Ascending aorta (tissue), 2 donors: ENCODE measurements at places on chromosomes 7 and 10. TPM values are rescaled to one million over a fixed set of nuclear protein-coding genes. Genes with fewer than 3 reads are reported as not detected.

DNA sequence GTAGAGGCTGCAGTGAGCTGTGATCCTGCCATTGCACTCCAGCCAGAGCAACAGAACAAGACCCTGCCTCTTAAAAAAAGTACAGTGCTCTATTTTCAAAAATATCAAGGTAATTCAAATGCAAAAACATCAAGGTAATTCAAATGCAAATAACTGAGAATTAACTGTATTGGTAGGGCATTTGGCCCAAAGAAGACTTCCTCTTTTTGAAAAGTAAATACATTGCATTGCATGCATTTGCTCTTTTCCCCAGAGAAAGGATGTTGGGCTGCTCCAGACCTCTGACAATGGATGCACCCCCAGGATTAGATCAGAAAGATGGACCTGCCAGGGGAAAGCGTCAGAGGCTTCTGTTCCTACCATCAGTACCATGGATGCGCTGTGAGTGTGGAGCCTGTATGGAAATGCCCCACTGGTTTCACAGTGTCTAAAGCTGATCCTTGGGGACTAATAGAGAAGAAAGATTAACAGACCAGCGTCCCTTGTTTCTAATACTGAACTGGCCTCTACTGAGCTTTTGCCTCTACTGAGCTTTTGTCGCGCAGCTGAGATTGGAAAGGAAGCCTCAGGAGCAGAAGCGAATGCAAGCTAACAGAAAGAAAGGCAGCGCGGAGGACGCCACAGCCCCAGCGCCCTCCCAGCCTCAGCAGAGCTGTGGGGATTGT lies 93.5 kb upstream of the LYZL2 start:
- H3K27ac ChIP-seq: no peak overlapping the region
- H3K27me3 ChIP-seq: no peaks in the 10 kb centered on the region
- H3K4me1 ChIP-seq: no peaks in the 10 kb centered on the region
- DNase-seq: no peak
- no peaks in the 10 kb centered on the region for H3K36me3 ChIP-seq
- H3K4me3 ChIP-seq: no peak overlapping the region

GRCh38 chr10:97548828-97549455 lies 23.6 kb upstream of the ANKRD2 start:
- no peaks in the 10 kb centered on the region for H3K36me3 ChIP-seq
- DNase-seq: no peak
- H3K4me3 ChIP-seq: no peak overlapping the region
- H3K27me3 ChIP-seq: no peaks in the 10 kb centered on the region

Gene NKX2-3
- not detected for total RNA-seq

DNA sequence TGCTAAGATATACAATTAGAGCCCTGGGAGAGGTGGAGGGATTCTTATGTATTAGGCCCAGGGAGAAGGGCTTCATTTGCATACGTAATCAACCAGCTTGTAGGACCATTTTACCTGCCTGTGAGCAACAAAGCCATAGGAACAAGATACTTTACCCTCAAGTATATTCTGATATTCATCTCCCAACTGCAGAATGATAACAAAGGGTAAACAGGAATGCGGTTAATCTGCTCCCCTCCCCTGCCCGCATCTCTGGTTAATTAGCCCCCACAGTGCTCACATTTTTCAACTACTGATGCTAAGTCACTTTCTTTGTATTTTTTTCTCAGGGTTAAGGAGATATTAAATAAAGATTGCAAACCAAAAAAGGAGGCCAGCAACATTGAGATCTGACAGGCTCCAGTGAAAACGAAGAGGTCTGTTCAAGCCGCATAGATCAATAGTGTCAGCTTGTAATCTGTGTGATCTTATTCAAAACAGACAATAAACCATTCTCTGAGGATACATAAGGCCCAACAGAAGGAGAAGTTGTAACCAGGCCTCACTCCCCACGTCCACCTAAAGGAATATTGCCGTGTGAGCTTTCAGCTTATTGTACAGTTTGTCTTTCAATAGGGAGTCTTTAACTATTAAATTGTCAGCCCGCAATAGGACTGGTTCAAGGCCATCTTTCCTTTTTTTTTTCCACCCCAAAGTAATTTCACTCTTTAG lies 203.4 kb downstream of the RAPGEF5 start:
- H3K27ac ChIP-seq: no peak overlapping the region
- no peak overlapping the region for H3K4me3 ChIP-seq
- H3K4me1 ChIP-seq: no peaks in the 10 kb centered on the region
- H3K36me3 ChIP-seq: peaks cover 10% of the 10 kb centered on the region

Gene LIPN
- not detected for total RNA-seq

DNA sequence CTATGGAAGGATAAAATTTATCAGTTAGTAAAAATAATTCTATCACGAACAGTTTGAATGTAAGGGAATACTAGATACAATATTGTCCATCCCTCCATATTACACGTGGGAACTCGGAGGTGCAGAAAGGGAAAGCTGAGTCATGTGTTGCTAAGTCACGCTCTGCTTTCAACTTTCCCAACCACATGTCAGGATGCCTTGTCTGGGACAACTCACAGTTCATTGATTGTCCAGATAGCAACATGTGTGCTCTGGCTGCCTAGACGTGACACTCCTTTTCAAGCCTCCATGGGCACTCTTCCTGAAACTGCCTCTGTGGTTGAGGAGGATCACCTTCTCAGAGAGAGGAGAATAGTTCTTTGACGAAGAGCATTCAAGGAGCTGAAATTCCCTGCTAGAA lies 808.1 kb downstream of the GRID1 start:
- no peaks in the 10 kb centered on the region for H3K36me3 ChIP-seq
- H3K27me3 ChIP-seq: no peaks in the 10 kb centered on the region
- no peaks in the 10 kb centered on the region for H3K4me1 ChIP-seq
- no peak overlapping the region for H3K27ac ChIP-seq
- DNase-seq: no peak

DNA sequence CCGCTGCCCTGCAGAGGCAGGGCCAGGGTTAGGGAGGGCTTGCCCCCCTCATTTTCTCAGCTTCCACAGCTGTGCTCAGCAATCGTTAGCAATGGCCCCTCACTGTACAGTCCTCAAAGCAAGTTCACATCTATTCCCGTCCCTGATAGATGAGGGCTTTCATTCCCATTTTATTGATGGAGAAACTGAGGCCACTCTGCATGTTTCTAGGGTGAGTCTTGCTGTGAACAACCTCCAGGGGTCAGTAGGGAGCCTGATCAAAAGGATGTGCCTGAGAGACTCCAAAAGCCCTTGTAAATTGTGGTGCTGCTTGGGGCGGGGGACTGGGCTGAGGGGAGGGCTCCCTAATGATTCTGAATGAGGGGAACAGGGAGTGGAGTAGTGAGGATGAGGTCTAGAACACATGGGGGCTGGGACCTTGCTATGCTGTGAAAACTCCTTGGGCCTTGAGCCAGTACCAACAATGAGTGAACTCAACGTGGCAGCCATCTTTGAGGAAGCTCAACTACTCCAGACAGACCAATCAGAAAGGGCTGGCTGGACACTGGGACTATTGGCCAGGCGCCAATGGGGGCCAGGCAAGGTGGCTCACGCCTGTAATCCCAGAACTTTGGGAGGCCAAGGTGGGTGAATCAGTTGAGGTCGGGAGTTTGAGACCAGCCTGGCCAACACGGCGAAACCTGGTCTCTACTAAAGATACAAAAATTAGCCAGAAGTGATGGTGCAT lies 6.7 kb upstream of the GRIFIN start:
- no peak overlapping the region for H3K4me3 ChIP-seq
- no peak for DNase-seq
- H3K27ac ChIP-seq: no peak overlapping the region
- H3K4me1 ChIP-seq: peaks cover 20% of the 10 kb centered on the region
- no peaks in the 10 kb centered on the region for H3K36me3 ChIP-seq

DNA sequence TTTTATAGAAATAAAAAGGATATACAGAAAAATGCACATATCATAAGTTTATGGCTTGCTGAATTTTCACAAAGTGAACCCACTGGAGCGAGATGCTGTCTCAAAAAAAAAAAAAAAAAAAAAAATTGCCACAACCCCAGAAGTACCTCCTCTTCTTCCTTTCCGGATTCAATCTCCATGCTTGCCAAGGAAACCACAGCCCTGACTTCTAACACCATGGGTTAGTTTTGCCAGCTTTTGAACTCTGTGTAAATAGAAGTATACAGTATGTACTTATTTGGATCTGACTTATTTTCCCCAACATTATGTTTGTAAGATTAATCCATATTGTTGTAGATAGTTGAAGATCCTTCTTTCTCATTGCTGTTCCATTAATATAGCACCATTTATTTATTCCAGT lies 40.0 kb downstream of the FANK1 start:
- H3K36me3 ChIP-seq: no peaks in the 10 kb centered on the region
- no peak overlapping the region for H3K4me3 ChIP-seq
- DNase-seq: no peak
- H3K4me1 ChIP-seq: no peaks in the 10 kb centered on the region

DNA sequence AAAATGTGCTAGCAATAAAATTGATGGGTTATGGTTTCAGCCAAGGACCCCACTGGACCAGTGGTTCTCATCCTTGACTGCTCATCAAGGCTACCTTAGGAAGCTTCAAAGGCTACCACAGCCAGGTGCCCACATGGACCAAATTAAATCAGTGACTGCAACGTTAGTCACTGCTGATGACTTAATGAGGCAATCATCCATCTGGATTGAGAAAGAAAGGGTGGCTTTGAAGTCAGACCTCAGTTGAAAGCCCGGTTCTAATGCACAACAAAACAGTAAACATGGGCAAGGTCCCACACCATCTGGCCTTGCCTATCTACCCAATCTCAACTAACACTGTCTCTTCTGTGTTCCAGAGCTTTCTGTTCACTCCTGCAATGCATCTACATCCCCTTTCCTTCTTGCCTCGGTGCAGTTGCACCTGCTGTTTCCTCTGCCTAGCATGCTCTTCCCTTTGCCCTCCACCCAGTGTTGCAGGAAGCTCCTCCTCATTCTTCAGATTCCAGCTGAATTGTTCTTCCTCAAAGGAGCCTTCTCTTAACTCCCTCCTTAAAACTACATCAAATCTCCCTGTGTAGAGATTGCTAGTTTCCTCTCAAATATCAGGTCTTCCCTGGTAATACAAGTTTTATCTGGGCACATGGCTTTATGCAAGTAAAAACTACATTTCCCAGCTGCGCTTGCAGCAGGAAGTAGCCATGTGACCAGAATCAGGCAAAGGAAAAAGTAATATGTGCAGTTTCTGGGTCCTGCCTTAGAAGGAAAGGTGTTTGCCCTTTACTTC lies 10.3 kb upstream of the KCNK18 start:
- no peak overlapping the region for H3K4me3 ChIP-seq
- H3K27ac ChIP-seq: no peak overlapping the region
- no peaks in the 10 kb centered on the region for H3K36me3 ChIP-seq
- H3K27me3 ChIP-seq: no peaks in the 10 kb centered on the region

Gene PDK4
- 227 TPM for total RNA-seq
